Neural crest cell (in vitro differentiated cells): ENCODE measurements at places on chromosomes 5 and 9. TPM values are rescaled to one million over a fixed set of nuclear protein-coding genes. Genes with fewer than 3 reads are reported as not detected.

DNA sequence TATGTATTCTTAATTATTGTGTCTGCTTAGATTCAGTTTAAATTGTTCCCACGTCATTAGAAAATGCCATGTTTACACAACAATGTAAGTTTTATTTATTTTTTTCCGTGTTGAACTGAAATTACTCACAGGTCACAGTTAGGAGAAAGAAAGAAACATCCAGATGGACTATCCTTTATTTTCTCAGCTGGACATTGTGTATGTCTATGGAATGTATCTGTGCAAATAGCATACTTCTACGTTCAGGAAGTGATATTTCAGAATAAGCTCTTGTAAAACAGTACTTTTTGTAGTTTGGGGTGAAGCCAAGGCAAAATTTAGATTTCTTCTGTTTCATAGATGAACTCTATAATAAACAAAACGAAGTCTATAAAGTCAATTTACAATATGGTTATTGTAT lies 249.0 kb upstream of the ZNF608 start:
- peaks cover 62% of the 10 kb centered on the region for H3K4me1 ChIP-seq
- peaks cover 3% of the 10 kb centered on the region for H3K36me3 ChIP-seq
- no peaks in the 10 kb centered on the region for H3K27me3 ChIP-seq
- no peak for DNase-seq

DNA sequence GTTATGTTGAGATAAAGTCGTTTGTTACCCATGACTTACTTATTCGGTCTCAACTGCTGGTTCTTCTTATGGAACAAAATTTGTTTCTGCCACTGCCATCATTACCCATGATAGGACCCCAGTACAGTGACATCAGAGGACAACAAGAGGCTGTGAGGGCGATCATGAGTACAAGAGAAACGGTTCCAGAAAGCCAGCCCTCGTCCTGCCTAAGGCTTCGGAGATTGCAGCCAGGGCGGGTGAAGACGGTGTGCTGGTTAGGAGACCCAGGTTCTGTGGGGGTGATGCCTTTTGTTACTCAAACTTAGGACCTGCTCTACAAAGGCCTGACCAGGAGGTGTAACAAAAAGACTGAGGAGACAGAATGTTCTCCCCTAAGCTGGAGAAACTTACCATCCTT lies 10.9 kb downstream of the FYB1 start:
- H3K36me3 ChIP-seq = no peaks in the 10 kb centered on the region
- no peak for DNase-seq

DNA sequence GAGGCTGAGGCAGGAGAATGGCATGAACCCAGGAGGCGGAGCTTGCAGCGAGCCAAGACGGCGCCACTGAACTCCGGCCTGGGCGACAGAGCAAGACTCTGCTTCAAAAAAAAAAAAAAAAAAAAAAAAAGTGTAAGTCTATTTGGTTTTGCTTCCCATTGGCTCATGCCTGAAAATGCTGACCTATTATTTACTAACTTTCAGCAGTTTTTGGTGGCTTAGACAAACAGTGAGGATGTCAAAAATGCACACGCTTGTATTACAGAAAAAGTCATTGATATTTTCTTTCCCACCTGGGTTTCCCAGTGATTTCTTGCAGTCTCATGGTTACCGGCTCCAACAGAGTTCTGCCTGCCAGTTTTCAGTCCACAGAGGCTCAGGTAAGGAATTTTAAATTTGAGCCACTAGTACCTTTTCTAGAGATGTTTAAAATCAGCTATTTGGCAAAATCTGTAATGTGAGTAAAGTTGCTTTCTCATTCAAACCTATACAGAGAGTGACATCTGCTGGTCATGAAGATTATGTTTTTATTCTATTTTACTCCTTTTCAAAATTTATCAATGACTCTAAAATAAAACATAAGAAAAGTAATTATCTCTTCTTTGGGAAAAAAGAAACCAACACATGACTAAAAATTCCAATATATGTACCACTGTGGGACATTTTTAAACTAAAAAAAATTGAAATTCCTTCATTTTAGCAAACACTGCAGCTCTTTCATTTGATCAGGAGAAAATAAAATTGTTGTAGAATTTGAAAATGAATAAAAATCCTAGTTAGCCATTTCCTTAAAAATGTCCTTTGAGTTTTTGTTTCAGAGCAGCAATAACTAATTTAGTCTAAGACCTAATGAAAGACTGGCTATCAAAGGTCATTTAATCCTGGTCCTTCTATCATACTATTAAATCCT lies 8.8 kb downstream of the FAM200C start:
- DNase-seq = no peak
- H3K4me3 ChIP-seq = no peak overlapping the region
- H3K36me3 ChIP-seq = peaks cover 27% of the 10 kb centered on the region
- no peak overlapping the region for H3K27ac ChIP-seq

GRCh38 chr5:146781157-146781556 lies 97.4 kb downstream of the PPP2R2B start:
- H3K27ac ChIP-seq = no peak overlapping the region
- H3K4me1 ChIP-seq = peaks cover 11% of the 10 kb centered on the region
- DNase-seq = no peak
- no peaks in the 10 kb centered on the region for H3K36me3 ChIP-seq
- no peaks in the 10 kb centered on the region for H3K27me3 ChIP-seq

DNA sequence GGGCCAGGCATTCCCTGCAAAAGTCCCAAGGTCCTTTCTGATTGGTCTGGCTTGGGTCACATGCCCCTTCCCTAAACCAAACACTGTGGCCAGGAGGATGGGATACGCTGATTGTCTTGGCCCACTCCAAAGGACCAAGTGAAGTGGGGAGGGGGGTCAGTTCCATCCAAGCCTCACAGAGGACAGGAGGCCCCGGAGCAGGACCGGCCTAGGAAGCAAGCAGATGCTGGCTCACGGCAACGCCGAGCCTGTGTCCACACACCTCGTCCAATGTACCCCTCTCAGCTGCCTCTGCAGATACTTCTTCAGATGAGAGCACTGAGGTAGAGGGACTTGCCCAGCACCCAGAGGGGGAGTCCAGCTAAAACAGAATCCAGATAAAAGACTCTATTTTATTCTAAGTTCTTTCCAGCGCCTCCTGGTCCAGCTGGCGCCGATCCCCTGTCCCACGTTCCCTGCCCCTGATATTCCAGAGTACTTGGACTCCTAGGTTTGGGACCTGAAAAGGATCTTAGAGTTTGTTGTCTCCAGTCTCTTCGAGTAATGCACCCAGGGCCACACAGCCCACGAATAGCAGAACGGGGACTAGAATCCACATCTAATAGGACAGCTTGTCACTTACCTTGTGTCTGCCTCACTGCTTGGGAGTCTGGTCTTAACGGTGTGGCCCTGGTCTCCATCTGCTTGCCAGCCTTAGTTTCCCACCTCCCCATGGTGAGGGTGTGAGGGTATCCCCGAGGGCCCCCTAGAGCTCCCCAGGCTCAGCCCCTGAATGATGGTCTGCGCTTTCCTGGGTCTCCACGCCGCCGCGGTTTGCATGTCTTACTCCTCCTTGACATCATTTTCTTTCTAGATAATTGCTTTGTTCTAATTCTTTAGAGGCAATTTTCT lies 72.4 kb upstream of the UNC5A start:
- H3K27ac ChIP-seq = no peak overlapping the region
- H3K4me1 ChIP-seq = peaks cover 26% of the 10 kb centered on the region
- no peaks in the 10 kb centered on the region for H3K36me3 ChIP-seq
- H3K4me3 ChIP-seq = no peak overlapping the region
- H3K27me3 ChIP-seq = peaks cover 52% of the 10 kb centered on the region

DNA sequence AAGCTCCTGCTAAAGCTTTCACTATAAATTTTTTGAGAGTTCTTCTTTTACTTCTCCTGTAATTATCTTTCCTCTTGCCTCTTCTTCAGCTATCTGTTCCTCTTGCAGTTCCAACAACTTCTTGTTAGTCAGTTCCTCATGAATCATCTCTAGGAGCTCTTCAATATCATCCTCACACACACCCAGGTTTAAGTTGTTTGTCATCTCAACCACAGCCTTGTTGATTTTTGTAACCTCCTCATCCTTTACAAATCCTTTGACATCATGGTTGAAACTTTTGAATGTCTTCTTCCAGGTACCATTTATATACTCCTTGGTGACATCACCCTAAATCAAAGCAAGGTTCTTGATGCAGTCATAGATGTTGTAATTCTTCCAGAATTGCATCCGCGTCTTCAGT lies 106.3 kb upstream of the MAMDC2 start:
- no peak overlapping the region for H3K4me3 ChIP-seq
- no peak for DNase-seq
- H3K27me3 ChIP-seq = no peaks in the 10 kb centered on the region
- H3K36me3 ChIP-seq = peaks cover 5% of the 10 kb centered on the region

DNA sequence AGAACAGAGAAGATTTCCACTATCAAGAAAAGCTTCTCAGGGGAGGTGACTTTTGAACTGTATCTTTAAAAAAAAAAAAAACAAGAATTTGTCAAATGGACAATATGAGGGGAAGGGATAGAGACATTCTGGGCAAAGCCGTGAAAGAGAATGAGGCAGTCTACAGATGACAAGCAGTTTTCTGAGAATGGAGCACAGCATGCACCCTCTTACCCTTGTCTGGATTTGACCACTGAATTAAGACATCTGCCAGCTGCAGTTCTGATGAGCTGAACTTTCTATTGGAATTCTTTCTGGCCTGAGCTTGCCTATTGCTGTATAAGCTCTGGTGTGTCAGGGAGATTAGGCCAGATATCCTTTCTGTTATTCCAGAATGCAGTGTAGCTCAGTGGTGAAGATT lies 10.3 kb upstream of the RANBP3L start:
- H3K36me3 ChIP-seq = no peaks in the 10 kb centered on the region
- no peaks in the 10 kb centered on the region for H3K4me1 ChIP-seq
- no peak overlapping the region for H3K4me3 ChIP-seq
- H3K27me3 ChIP-seq = peaks cover 35% of the 10 kb centered on the region
- no peak for DNase-seq

DNA sequence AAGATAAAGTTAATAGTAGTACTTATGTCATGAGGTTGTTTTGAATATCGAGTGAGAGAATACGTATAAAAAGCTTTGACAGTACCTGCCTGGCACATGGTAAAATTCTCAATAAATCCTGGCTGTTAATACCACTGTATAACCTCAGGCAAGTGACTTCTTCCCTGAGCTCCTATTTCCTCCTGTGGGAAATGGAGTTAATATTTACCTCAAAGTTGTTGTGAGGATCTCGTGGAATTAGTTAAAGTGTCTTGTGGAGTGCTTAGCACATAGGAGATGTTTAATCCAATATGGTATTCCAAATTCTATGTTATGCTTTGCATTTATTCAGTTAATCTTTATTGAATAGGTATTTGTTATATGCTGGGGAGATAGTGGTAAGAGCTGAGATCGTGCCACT lies 18.5 kb downstream of the FOCAD start:
- no peaks in the 10 kb centered on the region for H3K36me3 ChIP-seq
- no peaks in the 10 kb centered on the region for H3K27me3 ChIP-seq
- H3K4me3 ChIP-seq = no peak overlapping the region
- DNase-seq = no peak
- peaks cover 12% of the 10 kb centered on the region for H3K4me1 ChIP-seq
- H3K27ac ChIP-seq = no peak overlapping the region

- no peak overlapping the region for H3K27ac ChIP-seq
- H3K4me3 ChIP-seq = no peak overlapping the region
- H3K27me3 ChIP-seq = no peaks in the 10 kb centered on the region
- peaks cover 36% of the 10 kb centered on the region for H3K36me3 ChIP-seq
Measured at GRCh38 chr5:141150224-141150992, 551 bp downstream of the PCDHB6 start.

GRCh38 chr9:128115187-128116103 lies 12.1 kb downstream of the PTGES2 start:
- no peak overlapping the region for H3K27ac ChIP-seq
- no peak overlapping the region for H3K4me3 ChIP-seq
- H3K4me1 ChIP-seq = peaks cover 6% of the 10 kb centered on the region
- no peak for DNase-seq

DNA sequence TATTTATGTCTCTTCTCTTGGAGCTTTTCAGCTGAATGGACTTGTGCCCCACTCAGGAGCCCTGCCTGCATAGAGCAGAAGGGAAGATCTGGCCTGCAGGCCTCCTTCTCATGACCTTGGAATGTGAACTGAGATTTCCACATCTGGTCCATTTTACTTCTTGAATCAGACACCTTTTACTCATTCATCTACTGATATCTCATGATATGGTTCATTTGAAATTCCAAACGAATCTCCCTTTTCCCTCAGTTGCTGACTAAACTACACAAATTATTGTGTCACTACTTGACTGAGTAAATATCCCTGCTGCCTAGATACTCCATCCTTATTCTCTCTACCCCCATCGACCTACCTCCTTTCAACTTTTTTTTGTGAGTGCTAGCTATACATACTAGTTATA lies 138.7 kb downstream of the PLCXD3 start:
- DNase-seq = no peak
- no peak overlapping the region for H3K4me3 ChIP-seq
- no peaks in the 10 kb centered on the region for H3K36me3 ChIP-seq
- no peak overlapping the region for H3K27ac ChIP-seq
- peaks cover 2% of the 10 kb centered on the region for H3K27me3 ChIP-seq

DNA sequence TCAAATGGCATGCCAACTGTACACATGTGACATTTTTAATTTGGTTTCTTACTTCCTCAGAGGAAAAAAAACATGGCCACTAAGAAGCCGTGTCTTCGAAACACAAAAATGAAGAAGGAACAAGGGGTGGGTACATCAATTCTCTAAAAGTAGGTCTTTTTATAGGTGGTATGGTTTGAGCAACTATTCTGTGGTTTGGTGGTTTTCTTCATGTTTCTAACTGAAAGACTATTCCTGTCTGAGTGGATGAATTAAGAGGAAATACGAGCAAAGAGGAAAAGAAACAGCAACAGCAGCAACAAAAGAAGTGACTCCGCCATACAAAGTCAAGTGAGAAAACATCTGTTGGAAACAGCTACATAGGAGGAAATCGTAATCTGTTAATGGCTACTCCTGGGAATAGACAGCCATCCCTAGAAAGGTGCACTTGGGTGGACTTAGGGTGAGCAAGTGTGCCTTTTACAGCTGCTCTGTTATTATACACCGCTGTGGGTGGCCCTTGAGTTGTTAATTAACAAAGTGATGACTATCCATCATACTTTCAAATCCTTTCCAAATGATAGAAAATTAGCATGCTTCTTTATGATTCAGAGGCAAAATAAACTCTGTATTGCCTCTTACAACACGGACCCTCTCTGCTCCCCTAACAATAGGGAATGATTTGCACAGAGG lies 575.8 kb downstream of the TLE1 start:
- no peak overlapping the region for H3K27ac ChIP-seq
- H3K4me3 ChIP-seq = no peak overlapping the region
- no peak for DNase-seq
- peaks cover 20% of the 10 kb centered on the region for H3K4me1 ChIP-seq
- no peaks in the 10 kb centered on the region for H3K36me3 ChIP-seq
- no peaks in the 10 kb centered on the region for H3K27me3 ChIP-seq

DNA sequence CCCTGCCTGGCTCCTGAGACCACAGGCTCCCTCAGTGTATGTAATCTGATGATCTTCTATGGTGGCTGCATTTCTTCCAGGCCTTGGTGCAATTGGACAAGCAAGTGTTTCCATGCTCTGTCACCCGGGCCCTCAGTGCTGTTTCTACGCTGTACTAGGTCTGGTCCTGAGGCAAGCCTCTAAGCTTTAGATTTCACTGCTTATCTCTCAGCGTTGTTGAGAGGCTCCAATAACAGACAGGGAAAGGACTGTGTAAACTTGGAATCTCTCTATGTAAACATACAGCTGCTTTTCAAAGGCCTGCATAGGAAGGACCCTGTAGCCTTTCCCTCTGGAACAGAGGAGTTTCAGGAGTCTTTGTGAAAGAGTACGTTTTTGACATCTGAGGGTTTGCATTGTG lies 38.6 kb upstream of the NFIB start:
- H3K27me3 ChIP-seq = peaks cover 6% of the 10 kb centered on the region
- no peak for DNase-seq
- no peak overlapping the region for H3K4me3 ChIP-seq

The SPATA31E1 gene
- total RNA-seq = 0.16 and 0.21 TPM in 2 replicates

The FAM221B gene
- 0.19 and 0.43 TPM in 2 replicates for total RNA-seq

The MARCOL gene
- total RNA-seq = not detected in 2 replicates

The MYMK gene
- not detected in 2 replicates for total RNA-seq
